ENCODE measurements at places on chromosomes 6 and 20.
A peak's percentile ranks its signal among the peaks of the same experiment; 100 is the strongest.

GRCh38 chr6:73579851-73580246 is 59.0 kb upstream of the EEF1A1 start:
- DNase-seq = peak; percentile 29

GRCh38 chr6:116008470-116009243 is 52.0 kb downstream of the FRK start:
- no peak for DNase-seq

- DNase-seq = no peak
Observed at GRCh38 chr6:161452241-161452640, 178.4 kb upstream of the AGPAT4 start.

DNA sequence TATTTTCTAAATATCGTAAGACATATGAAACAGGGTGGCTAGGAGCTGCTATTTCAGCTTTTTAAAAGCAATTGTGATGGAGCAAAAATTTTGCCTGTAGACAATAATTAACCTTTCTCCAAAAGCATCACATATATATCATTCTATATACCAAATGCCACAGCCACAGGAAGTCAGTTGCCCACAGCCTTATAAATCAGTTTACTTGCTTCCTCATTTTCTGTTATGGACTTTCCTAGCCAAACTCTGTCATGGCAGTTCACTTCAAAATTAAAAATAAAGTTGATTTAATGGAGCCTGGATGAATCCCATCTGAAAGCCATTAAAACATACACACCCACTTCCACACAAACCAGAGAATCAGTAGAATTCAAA is 93.4 kb upstream of the NHSL1 start:
- DNase-seq = no peak

DNA sequence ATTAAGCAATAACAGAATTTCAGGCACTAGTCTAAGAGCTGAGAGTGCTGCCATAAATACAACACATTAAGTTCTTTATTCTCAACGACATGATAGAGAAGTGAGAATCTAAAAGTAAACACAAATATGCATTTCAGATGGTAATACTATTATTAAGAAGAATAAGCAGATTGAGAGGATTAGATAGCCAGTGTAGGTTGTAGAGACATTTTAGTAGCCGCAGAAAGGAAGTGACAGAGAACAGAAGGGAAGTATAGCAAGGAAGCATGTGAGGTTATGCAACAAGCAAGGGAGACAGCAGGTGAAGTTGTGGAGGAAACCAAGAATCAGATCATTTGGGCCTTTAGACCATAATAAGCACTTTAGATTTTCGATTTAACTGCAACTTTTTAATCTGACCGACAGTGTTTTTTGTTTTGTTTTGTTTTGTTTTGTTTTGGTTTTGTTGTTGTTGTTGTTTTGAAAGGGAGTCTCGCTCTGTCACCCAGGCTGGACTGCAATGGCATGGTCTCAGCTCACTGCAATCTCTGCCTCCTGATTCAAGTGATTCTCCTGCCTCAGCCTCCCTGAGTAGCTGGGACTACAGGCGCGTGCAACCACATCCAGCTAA is 737.0 kb upstream of the ADGRB3 start:
- DNase-seq = no peak

DNA sequence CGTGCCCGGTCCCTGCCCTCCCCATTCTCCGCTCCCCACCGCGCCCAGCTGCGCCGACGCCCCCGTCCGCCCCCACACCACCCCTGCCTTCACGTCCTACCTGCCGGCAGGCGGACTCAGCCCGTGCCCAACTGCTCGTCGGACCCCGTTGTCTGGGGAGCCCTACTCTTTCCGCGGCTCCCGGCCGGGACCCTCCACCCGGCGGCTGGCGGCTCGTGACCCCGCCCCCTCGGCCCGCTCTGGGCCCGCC is at the start of gene SERAC1:
Gene SERAC1 (minus strand): TSS at position 223 of the 250 bp plus-strand sequence. CDS start 9,899 bp downstream, outside the sequence.
- no peak for DNase-seq

- DNase-seq = no peak
Observed at GRCh38 chr6:159085396-159085895, 40.7 kb upstream of the TAGAP start.

DNA sequence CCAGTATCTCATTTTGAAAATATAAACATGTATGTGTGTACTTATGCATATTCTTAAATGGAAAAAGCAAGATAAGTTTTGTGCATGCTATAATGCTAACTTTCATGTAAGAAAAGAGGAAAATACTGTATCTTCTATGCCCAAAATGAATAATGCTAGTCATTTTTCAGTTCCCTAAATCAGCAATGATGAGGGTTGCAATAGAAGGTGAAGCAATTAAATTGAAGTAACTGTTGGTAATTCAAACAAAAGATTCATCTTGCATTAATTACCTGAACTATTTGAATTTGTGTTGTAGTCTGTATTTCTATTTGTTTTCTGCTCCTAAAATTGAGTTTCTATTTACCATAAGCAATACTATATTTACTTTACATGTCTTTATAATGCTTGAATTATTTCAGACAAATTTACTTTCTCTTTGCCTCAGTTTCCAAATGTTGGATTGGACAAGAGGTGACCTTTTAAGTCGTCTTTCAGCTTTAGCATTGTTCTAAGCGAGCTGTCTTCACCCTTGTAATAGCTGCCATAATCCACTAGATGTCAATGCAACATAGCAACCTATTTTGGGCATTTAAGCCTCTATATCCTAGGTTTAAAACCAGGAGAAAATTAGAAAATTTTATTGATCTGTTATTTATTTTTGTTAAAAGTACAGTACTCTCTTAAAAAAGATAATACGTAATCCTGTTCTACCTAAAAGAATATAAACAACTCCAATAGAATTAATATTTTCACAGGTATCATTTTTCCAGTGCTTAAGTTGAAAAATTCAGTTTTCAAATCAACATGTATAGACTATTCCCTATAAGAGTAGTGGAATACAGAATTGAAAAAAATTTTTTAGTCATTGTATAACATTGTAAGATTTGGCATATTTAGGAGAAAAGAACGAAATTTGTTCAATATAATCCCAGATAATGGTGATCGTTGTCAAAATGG is 52.3 kb upstream of the IFNGR1 start:
- DNase-seq = peak; percentile 56

GRCh38 chr6:41013466-41014153 is 25.4 kb downstream of the UNC5CL start:
- no peak for DNase-seq

Measured in RWPE1 (cell line).